A172 (cell line): ENCODE measurements at places on chromosomes 1 and 21. TPM values are rescaled to one million over a fixed set of nuclear protein-coding genes. Genes with fewer than 3 reads are reported as not detected.
A peak's percentile ranks its signal among the peaks of the same experiment; 100 is the strongest.

Gene FMO5
- total RNA-seq: 0.48 TPM in 1 of 2 replicates, not detected in the other

Gene PDC
- not detected in 2 replicates for total RNA-seq

- DNase-seq: no peak
These were observed 613 bp upstream of the ERO1B start for GRCh38 chr1:236282425-236282716.

Gene CFHR1
- 0.22 and 1.1 TPM in 2 replicates for total RNA-seq

Gene CDK11B
- 9.0 and 9.6 TPM in 2 replicates for total RNA-seq

DNA sequence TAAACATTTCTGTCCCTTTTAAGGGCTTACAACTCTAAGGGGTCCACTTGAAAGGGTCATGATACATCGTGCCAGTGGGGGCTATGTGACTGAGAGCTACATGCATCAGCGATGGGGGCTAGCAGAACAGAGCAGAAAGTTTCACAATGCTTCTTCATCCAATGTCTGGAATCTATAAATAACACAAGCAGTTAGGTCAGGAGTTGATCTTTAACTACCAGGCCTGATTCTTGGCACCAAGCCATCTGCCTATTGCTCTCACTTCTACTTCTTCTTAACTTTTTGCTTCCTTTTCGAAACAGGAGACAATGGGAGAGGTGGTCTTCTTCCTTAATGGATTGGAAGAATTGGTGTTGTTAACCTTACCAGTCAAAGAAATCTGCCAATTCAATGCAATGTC lies 410.0 kb downstream of the TGFB2 start:
- DNase-seq: no peak

Gene TSACC
- total RNA-seq: 3.5 and 9.4 TPM in 2 replicates

DNA sequence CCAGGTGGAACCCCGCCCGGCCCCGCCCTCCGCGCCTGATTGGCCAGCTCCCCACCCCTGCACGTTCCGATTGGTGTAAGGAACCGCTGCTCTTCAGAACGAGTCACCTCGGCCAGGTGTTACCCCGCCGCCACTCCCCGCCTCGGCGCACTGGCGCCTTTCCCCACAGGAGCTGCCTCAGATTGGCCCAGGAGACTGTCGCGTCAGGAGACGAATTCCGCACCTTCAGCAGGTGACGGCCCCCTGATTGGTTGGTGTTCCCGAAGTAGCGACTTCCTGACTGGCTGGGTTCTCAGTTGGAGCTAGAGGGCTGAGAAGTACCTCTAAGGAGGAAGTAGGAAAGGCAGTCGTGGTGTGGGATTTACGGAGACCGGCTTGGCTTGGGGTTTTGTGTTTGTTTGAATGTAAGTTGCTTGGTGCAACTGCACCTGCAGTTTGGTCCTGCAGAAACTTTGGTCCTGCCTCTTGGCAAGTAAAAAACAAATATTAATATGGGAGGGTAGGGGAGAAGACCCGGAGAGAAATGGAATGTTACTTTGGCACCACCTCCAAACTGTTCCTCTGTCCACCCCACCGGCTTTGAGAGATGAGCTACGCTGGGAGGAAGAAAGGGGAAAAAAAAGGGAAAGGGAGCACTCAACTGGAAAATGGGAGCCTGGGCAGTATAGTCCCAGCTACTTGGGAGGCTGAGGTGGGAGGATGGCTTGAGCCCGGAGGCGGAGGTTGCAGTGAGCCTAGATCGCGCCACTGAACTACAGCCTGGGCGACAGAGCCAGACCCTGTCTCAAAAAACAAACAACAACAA lies 415 bp upstream of the F11R start:
- peak; percentile 85 for DNase-seq
